ENCODE measurements at places on chromosomes 13 and 19. TPM values are rescaled to one million over a fixed set of nuclear protein-coding genes. Genes with fewer than 3 reads are reported as not detected.

Gene LRG1
- not detected for total RNA-seq

Gene MCF2L
- not detected for total RNA-seq

Gene PBX4
- total RNA-seq = not detected

Gene NAPSA
- total RNA-seq = not detected

Data from HT1080 (cell line).